Fibroblast of skin of scalp (primary cell): ENCODE measurements at places on chromosomes 2 and 18.
A peak's percentile ranks its signal among the peaks of the same experiment; 100 is the strongest.

GRCh38 chr2:63124850-63125249 is 74.2 kb downstream of the OTX1 start:
- DNase-seq, result no peak

- no peak for DNase-seq
Observed at GRCh38 chr2:120262761-120263428, 10.2 kb downstream of the RALB start.

GRCh38 chr2:127056631-127057370 is 50.2 kb downstream of the BIN1 start:
- DNase-seq, result no peak

DNA sequence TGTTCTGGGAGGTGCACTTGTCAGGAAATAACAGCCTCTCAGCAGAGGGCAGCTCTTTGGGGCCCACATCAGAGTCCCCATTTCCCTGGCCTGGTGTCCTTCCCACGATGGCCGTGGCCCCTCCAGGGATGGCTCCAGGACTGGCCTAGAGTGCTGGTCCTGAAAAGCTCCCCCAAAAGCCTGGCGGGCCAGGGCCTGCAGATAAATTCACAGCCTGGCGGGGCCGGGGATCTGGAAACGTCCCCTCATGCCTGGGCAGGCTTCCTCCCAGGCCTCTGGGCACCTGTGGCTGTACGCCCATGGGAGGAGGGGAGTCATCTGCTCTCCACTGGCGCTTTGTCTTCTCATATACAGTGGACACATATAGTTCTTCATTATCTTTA is 52.6 kb upstream of the HS6ST1 start:
- no peak for DNase-seq

GRCh38 chr2:157339965-157340655 is 14.5 kb upstream of the ERMN start:
- peak; percentile 28 for DNase-seq

GRCh38 chr2:122221665-122222064 is 466.2 kb downstream of the TSN start:
- no peak for DNase-seq

DNA sequence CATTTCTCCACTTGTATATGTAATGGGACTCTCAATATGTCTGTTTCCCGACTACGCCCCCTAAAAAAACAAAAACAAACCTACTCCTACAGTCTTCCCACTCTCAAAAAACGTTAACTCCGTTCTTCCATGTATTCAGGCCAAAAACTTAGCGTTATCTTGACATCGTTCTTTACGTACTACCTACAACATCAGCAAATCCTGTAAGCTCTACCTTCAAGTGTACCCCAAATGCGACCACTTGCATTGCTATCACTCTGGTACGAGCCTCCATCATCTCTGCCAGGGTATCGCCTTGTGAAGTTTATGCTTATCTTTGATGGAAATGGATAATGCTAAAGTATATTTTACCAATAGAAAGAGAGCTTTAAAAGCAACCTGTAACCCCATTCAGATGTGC is 479 bp downstream of the GPATCH11 start:
- no peak for DNase-seq

DNA sequence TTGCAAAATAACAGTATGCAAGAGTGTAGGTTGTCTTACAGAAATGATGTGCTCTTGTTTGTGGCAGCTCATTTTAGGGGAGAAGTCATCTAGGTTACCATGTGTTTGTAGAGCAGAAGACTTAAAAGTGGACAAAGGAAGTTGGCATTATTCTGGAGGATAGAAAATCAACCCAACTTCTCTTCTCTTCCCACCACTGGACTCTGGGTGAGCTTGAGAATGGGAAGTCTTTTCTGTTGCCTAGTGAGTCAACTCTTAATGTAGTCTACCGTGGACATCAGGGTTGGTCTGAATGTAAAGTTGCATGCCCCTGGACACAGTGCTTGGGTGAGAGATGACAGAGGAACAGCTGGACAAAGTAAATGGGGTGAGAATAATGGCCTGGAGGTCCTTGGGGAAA is 98.3 kb downstream of the FMNL2 start:
- DNase-seq, result no peak
